Thoracic aorta endothelial cell (primary cell): ENCODE measurements at places on chromosomes 2 and 18. TPM values are rescaled to one million over a fixed set of nuclear protein-coding genes. Genes with fewer than 3 reads are reported as not detected.

The SP140 gene
- 0.66 TPM in 1 of 2 replicates, not detected in the other for total RNA-seq

The SERPINB4 gene
- total RNA-seq: not detected in 2 replicates

The LYPD6B gene
- not detected in 2 replicates for total RNA-seq

The BMP10 gene
- total RNA-seq: not detected in 2 replicates

The C2orf66 gene
- 0.22 and 0.40 TPM in 2 replicates for total RNA-seq

The RFTN2 gene
- total RNA-seq: 6.3 and 6.5 TPM in 2 replicates

The TUBB8B gene
- total RNA-seq: not detected in 2 replicates

The MCM6 gene
- total RNA-seq: 36.6 and 50.0 TPM in 2 replicates

The PPP1CB gene
- total RNA-seq: 247 and 266 TPM in 2 replicates

The HES6 gene
- total RNA-seq: 4.7 and 4.8 TPM in 2 replicates

The IL36A gene
- not detected in 2 replicates for total RNA-seq

The ALKAL2 gene
- not detected in 2 replicates for total RNA-seq

The CYP26B1 gene
- 0.53 and 1.1 TPM in 2 replicates for total RNA-seq

The RNF125 gene
- 1.5 and 1.6 TPM in 2 replicates for total RNA-seq

The ALS2 gene
- 45.6 and 53.1 TPM in 2 replicates for total RNA-seq

The LINC00305 gene
- total RNA-seq: not detected in 2 replicates

The ASB1 gene
- 11.1 and 12.4 TPM in 2 replicates for total RNA-seq

The FOXD4L1 gene
- total RNA-seq: 0.13 TPM in 1 of 2 replicates, not detected in the other

The SDC1 gene
- 1.6 and 2.4 TPM in 2 replicates for total RNA-seq

The RNU2-63P gene
- total RNA-seq: under 0.01 and 106 TPM in 2 replicates

The NGEF gene
- 0.50 and 1.5 TPM in 2 replicates for total RNA-seq

The ITGB6 gene
- 0.07 and 0.13 TPM in 2 replicates for total RNA-seq

The SLC40A1 gene
- total RNA-seq: 6.1 and 34.2 TPM in 2 replicates

The RELCH gene
- total RNA-seq: 44.4 and 46.7 TPM in 2 replicates

The TCF23 gene
- not detected in 2 replicates for total RNA-seq

The FBXO48 gene
- 0.72 and 0.80 TPM in 2 replicates for total RNA-seq

The DPY30 gene
- total RNA-seq: 81.2 and 93.0 TPM in 2 replicates

The DUSP11 gene
- 42.6 and 45.9 TPM in 2 replicates for total RNA-seq

The ASIC4 gene
- total RNA-seq: not detected in 2 replicates

The SLC5A7 gene
- not detected in 2 replicates for total RNA-seq

The PLCD4 gene
- total RNA-seq: 0.79 and 2.3 TPM in 2 replicates

The KCNE4 gene
- under 0.01 TPM in 2 replicates for total RNA-seq

The CRYBA2 gene
- not detected in 2 replicates for total RNA-seq

The CABLES1 gene
- 19.0 and 34.2 TPM in 2 replicates for total RNA-seq

The TMEM247 gene
- total RNA-seq: not detected in 2 replicates

The C2orf80 gene
- total RNA-seq: not detected in 2 replicates

The SLC8A1 gene
- total RNA-seq: 2.0 and 7.0 TPM in 2 replicates

The IL37 gene
- not detected in 2 replicates for total RNA-seq

The STARD6 gene
- total RNA-seq: not detected in 2 replicates

The LHCGR gene
- total RNA-seq: not detected in 2 replicates

The GAD1 gene
- total RNA-seq: 0.14 and 0.66 TPM in 2 replicates

The CNTNAP5 gene
- not detected in 2 replicates for total RNA-seq

The NDUFS1 gene
- 165 and 198 TPM in 2 replicates for total RNA-seq

The RAX gene
- total RNA-seq: not detected in 2 replicates

The SERPINB10 gene
- total RNA-seq: 0.07 TPM in 1 of 2 replicates, not detected in the other

The TUBA3E gene
- total RNA-seq: not detected in 2 replicates

The CDC42EP3 gene
- 114 and 157 TPM in 2 replicates for total RNA-seq

The FOXI3 gene
- not detected in 2 replicates for total RNA-seq

The ASAP2 gene
- 95.3 and 121 TPM in 2 replicates for total RNA-seq

The SLC4A3 gene
- total RNA-seq: 0.13 and 0.22 TPM in 2 replicates

The RTKN gene
- total RNA-seq: 5.9 and 9.3 TPM in 2 replicates

The CACNB4 gene
- total RNA-seq: 0.72 and 1.2 TPM in 2 replicates

The NFATC1 gene
- total RNA-seq: 5.7 and 9.8 TPM in 2 replicates

The FAM237A gene
- total RNA-seq: not detected in 2 replicates
